ENCODE measurements at places on chromosomes 4 and X.

DNA sequence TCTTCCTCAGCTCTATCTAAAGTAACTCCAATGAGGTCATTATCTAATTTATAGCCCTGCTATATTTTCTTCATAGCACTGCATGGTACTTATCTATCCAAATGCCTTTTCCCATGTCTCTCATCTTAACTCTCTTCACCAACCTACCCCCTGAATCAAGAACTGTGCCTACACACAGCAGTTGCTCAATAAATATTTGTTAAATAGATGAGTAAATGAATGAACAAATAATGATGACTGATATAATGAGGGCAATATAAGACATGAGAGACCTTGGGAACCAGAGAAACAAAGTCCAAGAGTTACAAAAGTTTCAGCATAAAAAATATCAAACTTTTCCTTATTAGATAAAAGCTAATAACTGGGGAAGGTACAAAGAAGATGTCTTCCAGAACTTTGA lies 19.6 kb downstream of the CAMK2D start:
- DNase-seq: no peak

- DNase-seq: no peak
These were observed 137.6 kb downstream of the CPZ start for GRCh38 chr4:8730159-8730558.

GRCh38 chrX:153547195-153547594 lies 29.8 kb downstream of the ATP2B3 start:
- DNase-seq: no peak

DNA sequence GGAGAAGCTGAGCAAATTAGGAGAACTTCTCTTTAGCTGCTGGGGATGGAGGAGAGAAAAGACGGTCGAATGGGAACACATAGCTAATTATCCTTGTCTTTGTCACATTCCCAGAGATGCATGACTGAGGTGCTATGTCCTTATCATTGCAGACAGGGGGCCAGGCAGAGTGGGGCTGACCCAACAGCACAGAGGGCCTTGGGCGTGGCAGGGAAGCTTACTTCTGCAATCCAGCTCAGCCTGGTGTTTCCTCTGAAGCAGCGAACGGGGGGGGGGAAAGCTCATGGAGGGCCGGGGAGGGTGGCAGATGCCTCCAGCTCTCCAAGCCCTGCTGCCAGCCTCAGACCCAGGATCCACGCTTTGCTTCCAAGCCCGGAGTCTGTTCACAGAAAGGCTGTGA lies 50.8 kb upstream of the HOPX start:
- no peak for DNase-seq

DNA sequence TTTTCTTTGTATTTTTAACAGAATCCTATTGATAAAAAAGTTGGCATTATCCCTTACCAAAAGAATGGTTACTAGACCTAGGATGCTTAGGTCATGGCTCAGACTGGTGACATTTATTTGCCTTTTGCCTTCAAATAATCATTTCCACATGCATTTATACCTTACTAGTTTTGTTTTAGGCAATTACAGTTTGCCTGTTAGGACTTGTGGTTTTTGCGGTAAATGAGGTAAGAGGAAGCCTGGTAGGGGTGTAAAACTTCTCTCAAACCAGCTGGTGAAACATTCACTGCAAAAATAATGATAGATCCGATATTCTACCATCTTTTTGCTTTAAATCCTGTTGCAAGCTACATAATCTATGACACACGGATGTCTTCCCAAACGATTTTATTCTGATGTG lies 12.1 kb downstream of the LAMP2 start:
- DNase-seq: no peak

- no peak for DNase-seq
These were observed 104.2 kb downstream of the FAM47B start for GRCh38 chrX:35046660-35047296.

- DNase-seq: no peak
These were observed 113.9 kb upstream of the ANXA3 start for GRCh38 chr4:78437608-78438088.

- no peak for DNase-seq
These were observed 70.0 kb upstream of the TSPAN5 start for GRCh38 chr4:98728433-98728832.

GRCh38 chrX:63514569-63515080 lies 163.5 kb upstream of the SPIN4 start:
- no peak for DNase-seq

GRCh38 chrX:23575281-23575680 lies 92.0 kb upstream of the PRDX4 start:
- no peak for DNase-seq

DNA sequence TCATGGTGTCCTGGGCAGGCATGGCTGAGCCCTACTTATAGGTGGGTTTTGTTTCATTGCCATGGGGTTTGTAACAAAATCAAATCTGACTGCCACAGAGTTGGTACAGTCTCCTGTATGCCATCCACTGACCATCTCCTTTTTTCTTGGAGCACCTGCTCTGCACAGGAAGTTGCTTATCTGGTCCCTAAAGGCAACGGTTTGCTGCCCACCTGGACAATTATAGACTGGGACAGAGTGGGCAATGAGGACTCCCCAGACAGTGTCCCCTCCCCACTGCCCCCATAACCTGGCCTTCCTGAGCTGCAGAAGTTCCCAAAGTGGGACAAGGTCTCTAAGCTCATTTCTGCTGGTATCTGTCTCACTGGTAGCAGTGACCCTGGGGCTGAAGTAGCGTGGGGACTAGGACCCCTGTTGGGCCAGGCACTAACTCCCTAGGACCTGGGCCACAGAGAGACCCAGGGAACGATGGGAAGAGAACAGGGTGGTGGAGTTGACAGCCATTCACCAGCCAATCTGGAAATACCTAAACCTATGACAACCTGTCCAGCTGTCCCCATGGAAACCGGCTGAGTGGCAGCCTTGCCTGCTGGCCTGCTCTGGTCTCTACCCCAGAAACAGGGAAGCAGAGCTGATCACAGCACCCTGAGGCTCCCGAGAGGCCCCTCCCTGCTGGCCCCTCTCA lies 64.7 kb downstream of the WFS1 start:
- no peak for DNase-seq

GRCh38 chrX:116285501-116285900 lies 115.0 kb downstream of the AGTR2 start:
- DNase-seq: no peak

DNA sequence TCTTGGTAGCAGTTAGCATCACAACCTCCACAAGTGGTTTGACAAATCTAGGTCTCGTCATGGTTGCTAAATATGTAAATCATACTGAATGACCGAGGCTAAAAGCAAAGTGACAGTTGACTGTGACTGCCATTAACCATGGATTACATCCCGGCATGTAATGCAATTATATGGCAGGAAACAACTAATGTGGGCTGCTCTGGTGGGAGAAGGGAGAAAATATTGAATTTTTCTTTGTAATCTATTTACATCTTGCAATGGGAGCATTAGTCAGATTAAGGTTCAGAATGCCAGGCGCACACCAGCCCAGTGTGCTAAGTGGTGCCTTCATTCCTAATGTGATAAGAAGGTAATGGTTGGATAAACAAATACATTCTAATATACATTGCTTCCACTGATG lies 35.8 kb downstream of the UNC5C start:
- no peak for DNase-seq

GRCh38 chr4:169314906-169315305 lies 44.1 kb upstream of the SH3RF1 start:
- peak; percentile 8 for DNase-seq

GRCh38 chr4:168188754-168189153 lies 96.4 kb downstream of the ANXA10 start:
- no peak for DNase-seq

- DNase-seq: no peak
These were observed 2090.4 kb upstream of the TENM3 start for GRCh38 chr4:180152831-180153230.

Data from NCI-H460 (cell line).